HepG2 (cell line): ENCODE measurements at places on chromosomes 4 and X. TPM values are rescaled to one million over a fixed set of nuclear protein-coding genes. Genes with fewer than 3 reads are reported as not detected.
A peak's percentile ranks its signal among the peaks of the same experiment; 100 is the strongest.

DNA sequence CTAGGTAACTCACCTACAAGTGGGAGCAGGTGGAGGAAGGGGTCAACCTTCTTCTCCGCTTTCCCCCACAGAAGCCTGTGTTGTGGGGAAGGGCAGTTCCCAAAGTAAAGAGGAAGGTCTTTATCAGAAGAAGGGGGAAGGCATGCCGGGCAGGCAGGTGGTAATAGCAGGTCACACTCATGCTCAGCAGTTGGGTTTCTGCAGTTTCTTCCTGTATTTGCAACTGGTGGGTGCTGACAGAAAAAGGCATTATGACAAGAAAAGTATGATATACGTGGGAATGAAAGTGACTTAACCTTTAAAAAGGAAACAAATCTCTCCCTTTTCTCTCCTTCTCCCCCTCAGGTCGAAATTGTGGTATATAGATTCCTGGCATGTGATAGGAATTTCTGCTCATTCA is 3.7 kb downstream of the MTMR1 start:
- H3K4me1 ChIP-seq, result peaks cover 18% of the 10 kb centered on the region
- no peak overlapping the region for H3K27ac ChIP-seq
- H3K4me3 ChIP-seq, result no peak overlapping the region

DNA sequence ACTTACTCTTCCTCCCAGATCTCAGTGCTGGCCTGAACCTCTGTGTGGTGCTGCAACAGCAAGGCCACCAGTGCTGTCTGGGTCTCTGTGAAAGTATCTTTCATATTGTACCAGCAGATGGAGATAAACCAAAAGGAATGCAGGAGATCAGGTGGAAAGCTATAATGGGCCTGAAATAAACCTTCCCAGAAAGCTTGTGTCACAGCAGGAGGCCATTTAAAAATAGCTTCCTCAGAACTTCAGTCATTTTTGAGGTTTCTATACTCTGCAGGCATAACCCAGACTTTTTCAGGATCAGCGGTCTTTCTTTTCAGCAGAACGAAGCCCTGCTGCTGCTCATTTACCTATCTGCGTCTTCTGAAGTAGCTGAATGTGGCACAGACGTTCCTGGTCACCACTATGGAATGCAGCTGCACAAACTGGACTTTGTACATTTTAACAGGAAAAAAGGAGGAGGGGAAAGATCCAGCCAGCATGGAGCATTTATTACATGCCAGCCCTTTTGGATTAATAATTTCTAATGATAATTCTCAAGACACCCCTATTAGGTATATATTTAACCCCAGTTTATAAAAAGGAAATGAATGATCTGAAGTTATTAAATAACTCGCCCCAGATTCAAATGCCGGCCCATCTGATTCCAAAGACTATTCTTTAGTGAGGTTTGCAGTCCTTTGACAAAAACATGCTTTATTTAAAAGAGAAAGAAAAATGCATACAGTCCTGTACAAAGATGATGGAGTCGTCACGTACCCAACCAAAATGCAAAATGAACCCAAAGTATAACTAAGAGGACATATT is 119.7 kb downstream of the NFKB1 start:
- peak; percentile 92 for DNase-seq
- H3K27me3 ChIP-seq, result no peaks in the 10 kb centered on the region
- peak overlapping the region; percentile 42; the same call in 1 of the 2 replicates for H3K4me3 ChIP-seq
- no peaks in the 10 kb centered on the region for H3K36me3 ChIP-seq

GRCh38 chr4:7959078-7959477 is 19.4 kb upstream of the AFAP1 start:
- no peaks in the 10 kb centered on the region for H3K36me3 ChIP-seq
- H3K4me1 ChIP-seq, result peaks cover 61% of the 10 kb centered on the region
- no peak overlapping the region for H3K27ac ChIP-seq
- no peak overlapping the region for H3K4me3 ChIP-seq

The HSFX2 gene
- total RNA-seq, result 0.13 TPM in 1 of 2 replicates, not detected in the other

GRCh38 chr4:40563401-40563800 is 66.3 kb downstream of the RBM47 start:
- H3K4me1 ChIP-seq, result peaks cover 31% of the 10 kb centered on the region
- no peaks in the 10 kb centered on the region for H3K36me3 ChIP-seq
- H3K4me3 ChIP-seq, result no peak overlapping the region

GRCh38 chrX:69309074-69309792 is 144.0 kb upstream of the PJA1 start:
- peak; percentile 71 for DNase-seq
- no peak overlapping the region; the same call in 1 of the 2 replicates for H3K4me3 ChIP-seq
- H3K27me3 ChIP-seq, result no peaks in the 10 kb centered on the region; the same call in 1 of the 2 replicates
- peaks cover 18% of the 10 kb centered on the region for H3K4me1 ChIP-seq
